ENCODE measurements at places on chromosomes 12 and 14. TPM values are rescaled to one million over a fixed set of nuclear protein-coding genes. Genes with fewer than 3 reads are reported as not detected.

CLEC7A gene
- polyA plus RNA-seq: not detected

TOGARAM1 gene
- 6.7 TPM for polyA plus RNA-seq

BIN2 gene
- 36.6 TPM for polyA plus RNA-seq

CISTR gene
- not detected for polyA plus RNA-seq

OTOGL gene
- polyA plus RNA-seq: 0.16 TPM

ASPG gene
- polyA plus RNA-seq: not detected

DNA sequence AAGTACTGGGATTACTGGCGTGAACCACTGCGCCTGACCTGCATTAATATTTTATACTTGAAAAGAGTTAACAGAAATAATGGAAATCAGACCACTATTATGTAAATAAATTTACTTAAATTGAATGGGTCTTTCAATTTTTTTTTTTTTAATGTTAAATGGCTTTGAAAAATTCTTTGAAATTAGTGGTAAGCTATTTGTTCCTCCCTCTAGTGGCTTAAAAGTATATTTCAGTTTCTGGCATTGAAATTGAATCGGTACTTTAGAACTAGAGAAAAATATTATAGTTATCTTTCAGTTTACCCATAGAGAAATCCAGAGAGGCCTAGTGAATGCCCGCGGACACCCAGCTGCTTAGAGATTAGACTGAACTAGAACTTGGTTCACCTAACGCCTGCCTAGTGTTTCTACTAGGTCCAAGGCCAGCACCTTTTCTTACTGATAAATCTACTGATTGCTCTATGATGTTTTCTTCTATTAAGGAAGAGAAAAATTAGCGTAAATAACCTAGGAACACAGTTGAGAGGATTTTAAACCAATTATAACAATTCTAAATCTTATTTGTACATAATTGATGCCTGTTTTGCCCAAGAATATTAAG is 106.5 kb downstream of the EML1 start:
- DNase-seq: no peak

- DNase-seq: no peak
Observed at GRCh38 chr12:28611115-28611435, 420.8 kb downstream of the CCDC91 start.

- DNase-seq: no peak
Observed at GRCh38 chr12:106956048-106956578, 406 bp downstream of the TMEM263 start.

GRCh38 chr14:53956427-53957201 is at the start of gene BMP4:
Gene BMP4, minus strand, starts transcription at chr14:53956825. Its CDS starts 4,603 bp downstream, at chr14:53952222.
- DNase-seq: no peak

DNA sequence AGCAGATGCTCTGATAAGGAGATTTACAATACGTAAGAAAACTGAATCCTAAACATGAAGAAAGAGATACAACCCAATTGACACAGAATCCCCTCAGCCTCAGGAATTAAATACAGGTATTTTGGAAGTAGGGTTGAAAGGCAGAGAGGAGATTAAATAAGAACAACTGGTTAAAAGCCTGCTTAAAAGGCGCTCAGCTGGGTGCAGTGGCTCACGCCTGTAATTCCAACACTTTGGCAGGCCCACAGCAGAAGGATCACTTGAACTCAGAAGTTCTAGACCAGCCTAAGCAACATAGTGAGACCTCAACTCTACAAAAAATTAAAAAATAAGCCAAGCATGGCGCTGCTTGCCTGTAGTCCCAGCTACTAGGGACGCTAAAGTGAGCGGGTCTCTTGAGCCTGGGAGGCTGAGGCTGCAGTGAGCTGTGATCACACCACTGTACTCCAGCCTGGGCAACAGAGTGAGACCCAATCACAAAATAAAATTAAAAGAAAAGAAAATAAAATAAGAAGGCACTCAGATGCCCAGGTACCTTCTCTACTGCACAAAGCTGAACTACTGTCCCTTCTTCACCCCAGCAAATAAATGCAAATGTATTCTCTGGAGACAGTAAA is 32.9 kb downstream of the MED13L start:
- no peak for DNase-seq

- DNase-seq: no peak
Observed at GRCh38 chr12:52338241-52338960, 17.2 kb upstream of the KRT83 start.

- DNase-seq: no peak
Observed at GRCh38 chr12:78759367-78759766, 105.2 kb upstream of the SYT1 start.

- no peak for DNase-seq
Observed at GRCh38 chr14:49582113-49582977, 3.8 kb downstream of the RPS29 start.

DNA sequence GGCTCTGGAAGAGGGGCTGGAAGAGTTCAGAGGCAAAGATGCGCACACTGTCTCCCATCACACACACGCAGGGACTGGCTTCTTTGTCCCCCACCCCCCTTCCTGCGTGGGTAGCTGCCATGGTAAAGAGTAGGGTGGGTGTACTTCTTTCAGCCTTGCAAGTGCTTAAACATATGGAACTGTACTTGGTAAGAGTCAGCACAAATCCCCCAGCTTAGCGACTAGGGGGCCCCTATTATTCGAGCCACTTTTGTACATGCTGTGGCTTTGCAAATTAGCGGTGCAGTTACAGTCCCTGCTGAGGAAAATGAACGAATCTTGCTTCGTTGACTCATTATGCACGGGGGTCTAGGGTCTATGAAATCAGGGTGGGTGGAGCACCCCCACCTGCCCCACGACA is 123.8 kb downstream of the AACS start:
- DNase-seq: no peak
